ENCODE measurements at places on chromosomes 7 and 10. TPM values are rescaled to one million over a fixed set of nuclear protein-coding genes. Genes with fewer than 3 reads are reported as not detected.

- no peak for DNase-seq
These were observed 178.1 kb downstream of the CDC14C start for GRCh38 chr7:49102411-49102810.

DNA sequence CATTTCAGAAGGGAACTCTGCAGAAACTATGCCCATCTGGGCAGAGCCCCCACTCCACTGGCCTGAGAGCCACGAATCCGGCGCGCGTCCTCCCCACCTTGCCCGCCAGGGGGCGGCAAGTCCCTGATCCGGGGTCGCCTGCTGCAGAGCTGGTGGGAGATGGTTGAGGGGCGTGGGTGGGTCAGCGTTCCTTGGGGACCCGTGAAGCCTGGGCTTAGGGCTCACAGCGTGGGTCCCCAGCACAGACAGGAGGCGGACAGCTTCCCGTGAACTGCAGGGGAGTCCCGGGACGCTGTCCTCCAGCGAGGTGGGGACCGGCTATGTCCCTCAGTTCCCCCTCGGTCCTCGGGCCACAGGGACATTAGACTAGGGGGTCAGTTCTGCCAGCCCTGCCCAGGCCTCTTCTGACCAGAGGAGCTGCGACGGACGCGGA lies 585 bp upstream of the POP7 start:
- no peak for DNase-seq

GRCh38 chr7:54663603-54664234 lies 95.3 kb downstream of the SEC61G start:
- DNase-seq: no peak

DNA sequence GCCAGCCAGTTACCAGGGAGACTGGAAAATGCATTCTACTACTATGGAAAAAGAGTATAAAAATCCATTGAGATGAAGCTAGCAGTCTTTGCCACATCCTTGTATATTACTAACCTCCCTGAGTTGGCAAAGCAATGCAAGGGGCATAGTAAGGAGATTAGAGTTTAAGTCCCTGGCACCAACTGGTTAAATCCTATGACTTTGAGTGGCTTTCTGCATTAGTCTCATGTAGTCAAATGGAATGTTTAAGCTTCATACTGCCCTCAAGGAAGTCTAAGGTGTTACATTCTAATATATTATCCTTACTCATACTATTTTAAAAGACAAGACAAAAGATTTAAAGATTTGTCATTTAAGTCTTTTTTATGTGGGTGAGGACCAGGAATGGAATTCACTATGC lies 110.1 kb downstream of the INHBA start:
- no peak for DNase-seq

EPHB6 gene
- total RNA-seq: 25.3 TPM

GRCh38 chr7:123918309-123918708 lies 6.7 kb upstream of the SPAM1 start:
- no peak for DNase-seq

DNA sequence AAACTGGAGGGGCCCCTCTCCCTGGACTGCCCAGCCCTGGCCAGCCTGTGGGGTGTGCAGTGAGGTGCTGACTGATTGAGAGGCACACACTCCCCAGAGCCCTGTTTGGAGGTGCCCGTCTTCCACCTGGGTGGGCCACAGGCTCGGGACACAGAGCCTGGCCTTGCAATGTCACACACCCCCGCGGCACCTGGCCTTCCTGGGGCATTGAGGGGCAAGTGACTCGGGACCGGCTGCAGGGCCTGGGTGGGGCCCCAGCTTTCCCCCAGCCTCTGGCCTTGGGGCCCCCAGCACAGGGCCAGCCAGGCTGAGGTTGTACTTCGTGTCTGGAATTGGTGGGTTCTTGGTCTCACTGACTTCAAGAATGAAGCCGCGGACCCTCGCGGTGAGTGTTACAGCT lies 13.9 kb upstream of the NKX6-2 start:
- DNase-seq: no peak

DNA sequence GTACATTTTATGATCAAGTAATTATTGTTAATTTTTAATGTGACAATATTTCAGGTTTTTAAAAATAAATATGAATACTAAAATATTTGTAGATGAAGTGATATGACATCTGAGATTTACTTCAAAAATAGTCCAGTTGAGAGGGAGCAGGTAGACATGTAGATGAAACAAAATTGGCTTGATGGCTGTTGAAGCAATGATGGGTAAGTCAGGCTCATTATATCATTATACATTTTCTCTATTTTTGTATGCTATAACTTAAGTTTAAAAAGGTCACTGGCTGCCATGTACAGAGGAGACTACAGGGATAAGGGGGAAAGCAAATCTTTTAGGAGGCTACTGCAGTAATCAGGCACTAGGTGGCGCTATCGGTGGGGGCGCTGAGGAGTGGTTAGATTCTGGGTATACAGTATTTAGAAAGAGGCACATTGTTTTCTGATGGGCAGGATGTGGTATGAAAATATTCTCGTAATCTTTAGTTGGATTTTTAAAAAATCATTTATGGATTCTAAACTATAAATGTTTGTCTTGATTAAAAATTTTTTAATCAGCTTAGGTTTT lies 189.8 kb upstream of the IMMP2L start:
- no peak for DNase-seq

DNA sequence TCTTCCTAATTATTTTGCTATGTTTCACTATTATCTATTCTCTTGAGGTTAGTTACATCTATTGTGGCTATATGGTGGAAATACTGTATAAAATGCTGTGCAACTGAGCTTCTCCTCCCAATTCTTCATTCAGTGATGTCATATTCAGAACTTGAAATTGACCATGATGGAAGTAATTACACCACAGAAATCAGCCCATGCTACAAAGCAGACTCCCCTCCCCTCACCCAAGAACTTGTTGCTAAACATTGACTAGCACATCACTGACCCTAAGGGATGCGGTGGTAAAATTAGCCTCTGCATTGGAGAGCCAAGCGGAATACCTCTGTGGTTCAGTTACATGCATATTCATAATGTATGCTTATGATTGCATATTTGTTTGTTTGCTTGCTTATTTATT lies 8.8 kb downstream of the CALD1 start:
- DNase-seq: no peak

DNA sequence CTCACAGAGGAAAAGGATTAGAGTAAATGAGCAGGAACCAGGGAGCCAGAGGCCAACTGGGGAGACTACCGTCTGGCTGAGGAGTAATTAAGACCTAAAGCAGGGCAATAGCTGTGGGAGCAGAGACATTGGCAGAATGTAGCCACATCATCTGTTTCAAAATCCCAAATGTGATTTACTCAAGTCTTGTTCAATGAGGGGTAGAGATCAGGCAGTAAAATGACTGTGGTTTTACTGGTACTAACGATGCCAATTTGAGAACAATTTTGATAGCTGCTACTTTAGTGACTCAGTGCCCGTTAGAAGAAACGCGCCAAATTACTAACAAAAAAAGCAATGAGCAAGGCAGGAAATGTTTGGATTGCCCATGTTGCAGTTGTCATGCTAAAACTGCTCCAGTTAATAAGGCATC lies 12.7 kb upstream of the MIOS start:
- DNase-seq: no peak

DNA sequence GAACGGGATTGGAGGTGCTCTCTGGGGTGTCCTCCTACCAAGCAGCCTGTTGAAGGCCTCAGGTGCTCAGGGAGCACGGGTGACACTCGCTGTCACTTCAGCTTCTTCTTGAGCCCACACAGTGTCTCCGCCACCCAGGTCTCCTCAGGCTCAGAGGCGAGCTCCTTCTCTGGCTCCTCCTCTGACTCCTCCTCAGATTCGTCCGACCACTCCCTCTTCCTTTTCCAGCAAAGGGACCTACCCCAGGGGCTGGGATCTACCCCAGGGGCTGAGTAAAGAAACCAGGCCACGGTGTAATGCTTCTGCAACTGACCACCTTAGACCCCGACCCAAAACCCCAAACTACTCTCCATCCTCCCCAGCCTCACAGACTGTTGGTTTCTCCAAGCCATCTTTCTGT lies 9.2 kb upstream of the RBAK start:
- DNase-seq: no peak

- no peak for DNase-seq
These were observed 72.1 kb downstream of the ADCY1 start for GRCh38 chr7:45646207-45646821.

DNA sequence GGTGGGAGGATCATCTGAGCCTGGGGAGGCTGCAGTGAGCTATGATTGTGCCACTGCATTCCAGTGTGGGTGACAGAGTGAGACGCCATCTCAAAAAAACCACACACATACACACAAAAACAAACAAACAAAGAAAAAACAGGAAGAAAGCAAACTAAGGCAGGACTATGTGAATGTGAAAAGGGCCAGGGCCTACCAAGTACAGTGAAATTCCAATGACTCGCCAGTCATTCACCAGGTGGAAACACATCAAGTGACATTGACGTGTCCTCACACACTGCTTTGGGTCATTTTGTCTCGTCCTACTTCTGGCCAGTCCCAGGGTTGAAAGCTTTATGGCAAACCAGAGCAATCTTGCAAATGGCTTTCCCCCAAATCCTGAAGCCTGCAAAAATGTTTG lies 79.9 kb downstream of the HIP1 start:
- DNase-seq: no peak

GRCh38 chr7:112550468-112551060 lies 69.8 kb downstream of the LSMEM1 start:
- no peak for DNase-seq

- no peak for DNase-seq
These were observed 15.9 kb downstream of the PRKG1 start for GRCh38 chr10:51090190-51090589.

- no peak for DNase-seq
These were observed 40.4 kb downstream of the PDIA4 start for GRCh38 chr7:148987751-148988512.

- no peak for DNase-seq
These were observed 323.7 kb upstream of the GNAI1 start for GRCh38 chr7:79810916-79811315.

GPER1 gene
- total RNA-seq: 3.9 TPM

GRCh38 chr7:128815289-128815942 lies 14.8 kb upstream of the FLNC start:
- no peak for DNase-seq

DNA sequence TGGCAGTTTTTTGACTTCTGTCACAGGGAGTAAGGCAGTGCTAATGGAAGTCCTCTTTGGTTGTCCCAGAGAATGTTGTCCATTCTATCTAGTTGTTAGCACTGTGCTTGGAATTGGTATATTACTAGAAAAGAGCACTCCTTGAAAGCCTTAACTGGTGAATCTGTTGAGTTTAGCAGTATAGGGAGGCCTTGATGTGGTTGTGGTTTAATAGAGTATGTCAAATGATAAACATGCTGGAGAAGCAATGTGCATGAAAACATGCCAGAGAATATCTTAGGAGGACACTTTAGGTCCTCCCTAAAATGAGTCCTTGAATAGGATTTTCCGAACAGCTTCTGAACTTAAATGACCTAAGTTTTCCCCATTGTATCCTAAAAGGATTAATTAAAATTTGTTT lies 98.6 kb downstream of the BTRC start:
- no peak for DNase-seq

Data from thoracic aorta (tissue), 2 donors.